ENCODE measurements at places on chromosomes 7 and 10. TPM values are rescaled to one million over a fixed set of nuclear protein-coding genes. Genes with fewer than 3 reads are reported as not detected.

- H3K27ac ChIP-seq = no peak overlapping the region
- no peaks in the 10 kb centered on the region for H3K36me3 ChIP-seq
- DNase-seq = no peak
- no peaks in the 10 kb centered on the region for H3K27me3 ChIP-seq
- H3K4me3 ChIP-seq = no peak overlapping the region
- H3K4me1 ChIP-seq = no peaks in the 10 kb centered on the region
Measured at GRCh38 chr10:86599729-86600128, 54.6 kb upstream of the OPN4 start.

DNA sequence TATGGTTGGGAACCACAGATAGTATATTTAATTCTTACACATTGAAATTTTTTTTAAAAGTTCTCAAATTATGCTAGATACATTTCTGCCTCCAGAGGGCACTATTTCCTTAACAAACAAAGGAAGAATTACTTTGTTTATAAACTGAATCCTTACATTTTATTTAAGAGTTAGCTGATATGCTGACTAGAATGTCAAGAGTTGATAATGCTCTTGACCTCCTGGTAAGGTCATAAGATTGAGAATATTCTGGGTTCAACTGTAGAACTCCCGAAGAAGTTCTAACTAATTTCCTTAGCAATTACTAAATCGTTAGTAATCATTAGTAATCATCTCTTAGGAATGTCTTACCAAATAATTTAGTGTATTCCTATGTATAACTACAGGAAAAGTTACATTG lies 95.3 kb upstream of the CYP26C1 start:
- peaks cover 10% of the 10 kb centered on the region for H3K4me1 ChIP-seq
- no peak overlapping the region for H3K4me3 ChIP-seq
- H3K36me3 ChIP-seq = peaks cover 7% of the 10 kb centered on the region

- no peaks in the 10 kb centered on the region for H3K36me3 ChIP-seq
- peak; percentile 86 for DNase-seq
- H3K4me1 ChIP-seq = peaks cover 7% of the 10 kb centered on the region
- peak overlapping the region; percentile 84 for H3K4me3 ChIP-seq
- H3K27ac ChIP-seq = peak overlapping the region; percentile 85
- no peaks in the 10 kb centered on the region for H3K27me3 ChIP-seq
Measured at GRCh38 chr10:33334805-33335550, 511 bp upstream of the NRP1 start.

GRCh38 chr7:150324373-150324961 lies 1.1 kb upstream of the ACTR3C start:
- no peak overlapping the region for H3K27ac ChIP-seq
- H3K4me1 ChIP-seq = no peaks in the 10 kb centered on the region
- peak overlapping the region; percentile 78 for H3K4me3 ChIP-seq
- peaks cover 5% of the 10 kb centered on the region for H3K27me3 ChIP-seq

Gene SFRP5
- 0.30 TPM for total RNA-seq

Gene TCAF2
- 1.6 TPM for total RNA-seq

Gene AGR2
- not detected for total RNA-seq

Gene HTR7
- 0.27 TPM for total RNA-seq

Gene NEUROG3
- total RNA-seq = not detected

Gene SPDYE9
- total RNA-seq = not detected

Gene KNDC1
- not detected for total RNA-seq
